ENCODE measurements at places on chromosomes 3 and 15.

GRCh38 chr3:175495331-175495730 lies 636.2 kb downstream of the NAALADL2 start:
- no peak for DNase-seq

GRCh38 chr3:17233398-17233800 lies 348.6 kb downstream of the PLCL2 start:
- DNase-seq = peak; percentile 46

DNA sequence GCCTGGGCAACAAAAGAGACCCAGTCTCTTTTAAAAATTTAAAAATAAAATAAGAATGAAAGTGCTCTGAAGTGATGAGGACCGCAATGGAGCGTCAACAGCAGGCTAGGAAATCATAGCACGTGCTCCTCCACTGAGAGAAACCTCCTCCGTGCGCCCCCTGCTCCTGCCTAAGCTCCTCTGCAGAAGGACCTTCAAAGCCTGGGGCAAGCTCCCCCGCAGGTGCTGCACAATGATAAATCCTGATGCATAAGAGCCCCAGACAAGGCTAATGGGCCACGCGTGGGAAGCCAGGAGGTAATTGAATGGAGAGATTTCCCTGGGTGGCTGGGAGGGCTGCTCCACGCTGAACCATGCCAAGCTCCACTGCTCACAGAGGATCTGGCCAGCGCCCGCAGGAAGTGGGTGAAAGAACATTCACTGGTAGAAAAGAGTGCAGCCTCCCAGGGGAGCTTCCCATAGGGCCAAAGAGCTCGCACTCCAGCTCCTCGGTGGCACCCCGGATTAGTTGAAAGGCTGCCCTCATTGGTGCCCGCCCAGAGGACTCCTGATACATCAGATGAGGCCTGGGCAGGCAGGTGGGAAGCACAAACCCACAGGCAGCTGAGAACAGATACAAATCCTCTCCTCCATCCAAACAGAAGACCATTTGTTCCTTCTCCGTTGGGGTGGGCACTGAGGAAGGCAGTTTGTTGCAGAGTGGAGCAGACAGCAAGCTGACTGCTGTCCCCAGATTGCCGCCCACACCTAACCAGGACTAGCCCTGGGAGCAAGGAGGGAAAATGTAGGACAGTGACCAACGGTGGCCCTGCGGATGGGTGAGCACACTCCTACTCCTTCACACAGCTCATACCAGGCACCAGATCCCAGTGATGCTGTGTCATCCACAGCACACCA lies 52.5 kb downstream of the CPN2 start:
- no peak for DNase-seq

GRCh38 chr3:197135212-197135611 lies 105.6 kb upstream of the MELTF start:
- no peak for DNase-seq

- DNase-seq = no peak
These were observed 29.6 kb downstream of the DCLK3 start for GRCh38 chr3:36734742-36735141.
